ENCODE measurements at places on chromosomes 6 and 20.

DNA sequence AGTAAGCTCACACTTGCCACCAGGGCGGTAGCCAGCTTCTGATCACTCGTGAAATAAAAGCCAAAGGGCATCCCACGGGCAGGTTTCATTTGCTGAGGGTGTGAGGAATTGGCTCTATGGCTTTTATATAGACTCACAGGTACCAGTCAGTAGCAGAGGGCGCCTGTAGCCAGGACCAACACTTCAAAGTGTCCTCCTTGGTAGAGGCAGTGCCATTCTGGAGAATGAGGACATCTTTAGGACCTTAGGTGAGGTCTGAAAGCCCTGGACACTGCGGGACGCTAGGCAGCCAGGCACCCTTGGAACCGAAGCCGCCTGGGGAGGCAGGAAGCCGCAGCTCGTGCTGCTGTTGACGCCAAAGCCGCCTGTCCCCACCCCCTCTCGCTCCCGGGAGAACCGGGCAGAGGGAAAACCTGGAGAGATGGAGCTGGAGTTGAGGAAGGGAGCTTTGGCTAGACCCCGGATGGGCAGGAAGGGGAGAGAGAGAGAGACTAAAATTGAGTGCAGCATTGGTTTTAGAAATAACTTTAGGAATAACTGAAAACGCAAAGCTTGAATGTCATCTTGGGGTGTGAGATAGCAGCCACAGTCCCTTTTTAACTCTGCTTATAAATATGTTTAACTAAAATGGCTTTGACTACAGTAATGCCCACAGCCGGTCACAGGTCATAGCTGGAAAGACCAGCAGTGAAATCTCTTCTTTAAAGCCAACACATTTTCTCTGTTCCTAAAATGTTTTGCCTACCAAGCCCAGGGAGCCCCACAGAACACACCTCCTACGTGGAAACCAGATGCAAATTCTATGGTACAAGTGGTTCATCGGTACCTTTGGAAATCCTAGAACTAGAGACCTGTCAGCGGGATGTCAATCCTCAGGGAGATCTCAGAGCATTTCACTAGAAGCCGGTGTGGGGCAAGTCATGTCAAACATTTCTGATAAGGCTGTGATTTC lies 128.5 kb upstream of the CDYL start:
- no peak for DNase-seq

- no peak for DNase-seq
Observed at GRCh38 chr6:165636402-165637048, 26.5 kb downstream of the PDE10A start.

DNA sequence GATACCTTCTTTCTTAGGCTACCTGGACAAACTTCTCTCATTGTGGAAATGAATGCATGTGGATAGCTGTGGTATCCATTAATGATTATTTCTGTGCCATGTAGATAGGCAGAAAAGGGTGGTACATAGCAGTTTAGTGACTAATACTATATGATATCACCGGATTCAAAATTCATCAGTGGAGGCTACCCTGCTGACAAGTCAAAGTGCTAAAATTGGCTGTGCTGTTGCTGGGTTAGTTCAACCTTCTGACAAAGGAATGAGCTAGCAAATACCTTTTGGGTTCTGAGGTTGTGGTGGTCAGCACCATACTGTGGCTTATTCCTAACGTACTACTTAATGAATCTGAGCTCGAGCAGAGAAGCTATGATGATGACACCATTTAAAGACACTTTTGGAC lies 109.1 kb downstream of the TFAP2B start:
- no peak for DNase-seq

DNA sequence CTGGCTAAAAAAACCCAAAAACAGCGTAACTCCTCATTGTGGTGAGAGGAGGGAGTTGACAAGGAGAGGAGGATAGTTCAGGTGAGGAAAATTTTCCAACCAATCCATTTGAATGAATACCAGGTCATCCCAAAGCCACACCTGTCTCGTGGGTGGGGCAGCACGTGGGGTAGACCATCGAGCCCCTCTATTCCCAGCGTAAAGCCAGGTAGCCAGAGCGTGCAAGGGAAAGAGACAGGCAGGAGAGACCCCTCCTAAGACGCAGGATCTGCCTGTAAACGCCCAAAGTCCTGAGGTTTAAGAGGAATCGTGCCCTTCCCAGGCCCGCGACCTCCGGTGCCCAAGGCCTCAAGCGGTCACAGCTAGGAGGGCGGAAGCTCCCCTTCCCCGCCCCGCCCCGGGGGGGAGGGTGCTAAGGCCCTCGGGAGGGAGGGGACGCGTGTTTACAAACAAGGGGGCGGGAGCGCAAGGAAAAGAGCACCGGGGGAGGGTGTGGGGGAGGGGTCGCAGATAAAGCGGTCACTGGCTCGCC lies 712 bp downstream of the RXRB start:
- peak; percentile 66 for DNase-seq

- DNase-seq: no peak
Observed at GRCh38 chr6:136066005-136066404, 184.1 kb downstream of the MTFR2 start.

Data from stimulated activated CD8-positive, alpha-beta memory T cell treated with anti-CD3 and anti-CD28 coated beads, Interleukin-15, amount 100 ng/mL, for 48 hours (primary cell).